Colonic mucosa (tissue), 4 donors: ENCODE measurements at places on chromosomes 3 and 15. TPM values are rescaled to one million over a fixed set of nuclear protein-coding genes. Genes with fewer than 3 reads are reported as not detected.

DNA sequence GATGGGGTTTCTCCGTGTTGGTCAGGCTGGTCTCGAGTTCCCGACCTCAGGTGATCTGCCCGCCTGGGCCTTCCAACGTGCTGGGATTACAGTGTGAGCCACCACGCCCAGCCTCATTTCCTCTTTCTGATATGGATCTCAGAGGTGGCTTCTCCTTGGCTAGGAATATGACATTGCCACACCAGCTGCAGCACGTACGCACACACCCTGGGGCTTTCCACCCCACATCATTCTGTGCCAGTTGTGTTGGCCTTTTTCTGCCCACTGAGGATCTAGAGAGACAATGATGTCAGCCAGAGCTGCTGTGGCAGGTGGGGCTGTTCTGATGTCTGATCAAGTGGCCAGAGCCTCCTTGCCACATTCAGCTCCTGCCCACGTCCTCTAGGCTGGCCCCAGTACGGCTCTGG is 29.0 kb downstream of the TMEM45A start:
- H3K4me3 ChIP-seq = no peak overlapping the region
- H3K27me3 ChIP-seq = no peaks in the 10 kb centered on the region
- H3K4me1 ChIP-seq = no peaks in the 10 kb centered on the region
- H3K27ac ChIP-seq = no peak overlapping the region

GRCh38 chr3:38003371-38003816 is 12.8 kb downstream of the VILL start:
- H3K4me3 ChIP-seq = no peak overlapping the region
- H3K4me1 ChIP-seq = peaks cover 22% of the 10 kb centered on the region
- peak overlapping the region; percentile 85 for H3K27ac ChIP-seq

DNA sequence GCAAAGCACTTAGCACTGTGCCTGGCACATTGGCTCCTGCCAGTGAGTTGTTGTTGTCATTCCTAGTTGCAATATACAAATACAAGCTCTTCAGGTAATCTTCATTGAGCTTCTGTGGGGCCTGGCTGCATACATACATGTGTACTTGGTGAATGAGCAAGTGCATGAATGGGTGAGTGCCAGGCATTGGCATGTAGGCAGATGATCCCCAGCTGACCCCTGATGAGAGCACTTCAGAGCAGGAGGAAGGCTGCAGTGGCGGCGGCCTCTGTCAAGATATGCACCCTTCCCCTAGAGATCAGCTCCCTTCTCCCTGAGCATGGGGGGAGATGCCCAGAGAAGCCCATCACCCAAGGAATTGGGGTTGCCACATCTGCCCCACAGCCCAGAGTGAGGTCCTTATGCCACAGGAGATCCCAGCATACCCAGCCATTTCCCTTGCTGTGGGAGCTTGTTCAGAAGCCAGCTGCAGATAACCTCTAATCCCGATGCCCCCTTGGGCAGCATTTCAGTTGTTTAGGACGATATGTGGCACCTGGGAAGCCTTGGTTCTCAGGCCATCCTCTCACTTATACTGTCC is 8.8 kb downstream of the CACNA2D3 start:
- H3K27me3 ChIP-seq = no peaks in the 10 kb centered on the region
- no peak overlapping the region for H3K27ac ChIP-seq
- no peak for DNase-seq
- no peaks in the 10 kb centered on the region for H3K4me1 ChIP-seq
- H3K36me3 ChIP-seq = no peaks in the 10 kb centered on the region

DNA sequence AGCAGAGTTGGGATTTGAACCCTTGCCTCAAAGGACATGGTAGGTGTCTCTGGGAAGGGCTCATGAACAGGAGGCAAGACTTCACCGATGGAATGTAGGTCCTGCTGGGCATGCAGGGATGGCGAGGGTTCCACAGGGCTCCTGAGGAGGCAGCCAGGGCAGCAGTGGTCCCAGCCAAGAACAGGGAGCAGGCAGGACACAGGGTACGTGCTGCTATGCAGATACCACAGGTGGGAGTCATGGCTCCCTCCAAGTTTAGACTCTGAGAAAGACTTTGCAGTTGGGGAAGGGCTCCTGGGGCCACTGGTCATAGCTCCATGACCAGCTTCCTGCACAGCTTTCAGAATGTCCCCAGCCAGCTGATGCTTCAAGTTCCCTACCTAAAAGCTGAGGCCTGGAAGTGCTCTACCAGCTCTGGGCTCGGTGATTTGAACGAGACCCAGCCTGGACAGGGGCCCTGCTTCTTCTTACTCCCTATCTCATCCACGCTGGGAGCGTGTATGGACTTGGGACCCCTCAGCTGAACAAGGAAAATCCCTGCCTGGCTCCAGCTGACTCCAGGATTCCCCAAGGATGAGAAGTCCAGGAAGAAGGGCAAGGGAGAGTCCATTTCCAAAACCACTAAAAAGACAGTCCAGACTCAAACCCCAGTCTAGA is 747 bp downstream of the MYL3 start:
- no peak overlapping the region for H3K4me3 ChIP-seq
- H3K27me3 ChIP-seq = no peaks in the 10 kb centered on the region
- H3K36me3 ChIP-seq = no peaks in the 10 kb centered on the region

- no peak for DNase-seq
- no peak overlapping the region for H3K27ac ChIP-seq
- no peaks in the 10 kb centered on the region for H3K36me3 ChIP-seq
- no peak overlapping the region for H3K4me3 ChIP-seq
Measured at GRCh38 chr3:138103466-138103865, 11.9 kb downstream of the DZIP1L start.

The CAPN3 gene
- total RNA-seq = 6.8 TPM

DNA sequence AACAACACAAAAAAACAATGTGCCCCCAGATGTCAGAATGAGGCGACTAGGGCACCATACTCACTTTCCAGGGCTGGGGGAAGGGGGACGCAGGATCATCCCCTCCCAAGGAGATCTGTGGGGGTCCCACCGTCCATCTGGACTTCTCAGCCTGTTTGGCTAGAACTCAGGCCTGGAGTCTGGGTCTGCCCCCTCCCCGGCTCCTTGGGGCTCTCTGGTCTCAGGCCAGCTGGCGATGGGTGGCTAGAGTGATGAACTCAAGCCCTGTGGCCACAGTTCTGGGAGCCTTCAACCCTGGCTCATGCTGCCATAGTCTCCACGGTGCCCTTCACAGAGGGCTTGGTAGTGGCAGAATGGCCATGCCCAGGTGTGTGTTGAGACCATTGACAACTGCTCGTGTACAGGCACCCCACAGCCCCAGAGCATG is 13.6 kb downstream of the ZBTB47 start:
- no peak overlapping the region for H3K4me3 ChIP-seq
- no peaks in the 10 kb centered on the region for H3K4me1 ChIP-seq
- no peaks in the 10 kb centered on the region for H3K36me3 ChIP-seq
- no peak for DNase-seq
